CMK (cell line): ENCODE measurements at places on chromosomes 5 and 9.

GRCh38 chr5:138903130-138903775 is 28.1 kb upstream of the LRRTM2 start:
- no peak for DNase-seq

DNA sequence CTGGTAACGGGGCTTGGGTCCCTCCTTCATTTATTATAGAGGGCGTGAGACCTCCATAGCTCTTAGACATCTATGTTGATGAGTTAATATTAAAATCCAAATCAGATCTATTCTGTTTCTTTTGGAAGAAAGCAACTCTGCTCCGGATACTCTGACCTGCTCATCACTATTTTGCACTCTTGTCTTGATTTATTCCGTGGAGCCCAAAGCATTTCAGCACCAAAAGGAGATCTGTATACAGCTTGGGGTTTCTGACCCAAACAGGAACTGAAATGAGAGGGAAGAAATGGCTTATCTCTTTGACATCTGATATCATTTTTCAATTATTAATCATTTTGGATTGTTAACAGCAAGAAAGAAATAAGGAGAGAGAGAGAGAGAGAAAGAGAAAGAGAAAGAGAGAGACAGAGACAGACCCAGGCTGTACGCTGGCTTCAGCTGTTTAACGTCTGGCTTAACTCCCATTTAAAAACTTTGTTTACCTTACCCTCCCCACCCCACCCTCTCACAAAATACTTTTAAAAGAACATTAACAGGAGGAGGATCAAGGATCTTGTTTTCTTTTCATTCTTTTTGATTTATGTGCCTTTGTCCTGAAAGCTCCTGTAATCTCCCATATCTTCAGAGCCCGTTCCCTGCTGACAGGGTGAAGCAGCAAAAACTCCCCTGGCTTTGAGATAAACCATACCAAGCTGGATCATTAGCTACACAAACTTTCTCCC is 231.4 kb upstream of the TUT7 start:
- DNase-seq = no peak

GRCh38 chr5:130651440-130651839 is 513.6 kb downstream of the HINT1 start:
- no peak for DNase-seq

DNA sequence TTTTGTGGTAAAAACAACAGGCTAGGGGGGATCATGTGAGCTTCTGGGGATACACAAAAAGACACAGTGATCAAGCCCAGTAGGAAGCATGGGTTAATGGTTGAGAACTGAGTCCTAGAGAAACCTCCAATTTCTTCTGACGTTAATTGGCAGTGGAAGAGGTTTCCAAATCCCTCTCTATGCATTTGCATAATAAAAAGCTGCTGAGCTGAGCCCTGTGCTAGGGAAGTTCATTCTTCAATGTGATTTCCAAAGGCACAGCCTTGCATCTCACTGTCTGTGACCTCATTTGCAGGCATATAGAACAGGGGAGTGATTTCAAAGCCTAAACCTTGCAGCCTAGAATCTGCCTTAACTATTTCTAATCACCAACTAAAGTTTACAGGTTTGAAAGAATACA is 812 bp downstream of the DNAH5 start:
- DNase-seq = no peak

GRCh38 chr9:109381011-109381729 is 60.3 kb upstream of the EPB41L4B start:
- DNase-seq = no peak

GRCh38 chr5:125006011-125006685 is 259.7 kb upstream of the ZNF608 start:
- no peak for DNase-seq

DNA sequence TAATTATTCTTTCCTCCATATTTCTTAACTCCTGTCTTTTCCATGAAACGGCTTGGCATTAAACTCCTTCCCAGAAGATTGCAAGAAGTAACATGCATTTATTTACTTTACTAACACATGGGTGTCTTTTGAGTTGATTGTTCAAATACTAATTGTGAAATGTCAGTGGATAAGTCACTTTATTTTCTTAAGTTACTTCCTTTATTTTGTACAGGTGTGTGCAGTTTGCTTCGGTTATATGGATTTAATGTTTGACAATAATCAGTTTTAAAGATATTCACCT is 761 bp upstream of the SHOC1 start:
- no peak for DNase-seq

DNA sequence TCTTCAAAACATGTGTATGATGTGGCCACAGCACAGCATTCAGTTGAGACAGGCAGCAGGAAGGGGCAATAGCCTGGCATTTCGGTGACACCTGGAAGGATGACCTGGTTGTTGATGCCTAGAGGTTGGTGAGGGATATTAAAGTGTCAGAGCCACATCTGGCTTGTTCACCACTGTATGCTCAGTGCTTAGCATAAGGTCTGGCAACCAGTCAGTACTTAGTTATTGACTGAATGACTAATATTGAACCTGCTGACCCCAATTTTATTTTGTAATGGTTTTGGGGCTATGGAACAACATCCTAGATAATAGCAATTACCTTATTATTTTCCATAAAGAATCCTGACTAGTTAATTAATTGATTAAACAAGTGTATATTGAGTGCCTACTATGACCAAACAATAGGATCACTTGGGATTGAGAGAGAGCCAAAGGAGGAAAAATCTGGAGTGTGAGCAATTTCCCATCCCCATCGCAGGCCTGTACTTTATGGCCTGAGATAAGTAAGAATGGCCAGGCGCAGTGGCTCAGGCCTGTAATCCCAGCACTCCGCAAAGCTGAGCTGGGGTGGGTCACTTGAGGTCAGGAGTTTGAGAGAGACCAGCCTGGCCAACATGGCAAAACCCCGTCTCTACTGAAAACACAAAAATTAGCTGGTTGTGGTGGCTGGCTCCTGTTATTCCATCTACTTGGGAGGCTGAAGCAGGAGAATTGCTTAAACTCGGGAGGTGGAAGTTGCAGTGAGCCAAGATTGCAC is 85.4 kb upstream of the PLPP1 start:
- no peak for DNase-seq

DNA sequence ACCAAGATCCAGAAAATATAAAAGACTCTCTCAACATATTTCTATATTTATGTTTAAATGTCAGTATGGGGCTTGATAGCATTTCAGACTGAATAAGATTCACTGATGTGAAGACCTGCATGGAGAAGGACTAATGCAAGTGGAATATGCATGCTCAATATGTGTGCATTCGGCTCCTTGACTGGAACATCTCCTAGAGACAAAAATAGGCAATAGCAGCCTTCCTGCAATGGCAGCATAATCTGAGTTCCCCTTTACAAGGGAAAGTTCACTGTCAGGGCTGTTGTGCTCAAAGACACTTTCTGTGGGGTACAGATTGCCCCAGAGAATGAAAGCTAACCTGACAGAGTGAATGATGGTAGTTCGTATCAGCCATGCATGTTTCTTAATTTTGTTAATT is 42.4 kb downstream of the STARD4 start:
- no peak for DNase-seq

DNA sequence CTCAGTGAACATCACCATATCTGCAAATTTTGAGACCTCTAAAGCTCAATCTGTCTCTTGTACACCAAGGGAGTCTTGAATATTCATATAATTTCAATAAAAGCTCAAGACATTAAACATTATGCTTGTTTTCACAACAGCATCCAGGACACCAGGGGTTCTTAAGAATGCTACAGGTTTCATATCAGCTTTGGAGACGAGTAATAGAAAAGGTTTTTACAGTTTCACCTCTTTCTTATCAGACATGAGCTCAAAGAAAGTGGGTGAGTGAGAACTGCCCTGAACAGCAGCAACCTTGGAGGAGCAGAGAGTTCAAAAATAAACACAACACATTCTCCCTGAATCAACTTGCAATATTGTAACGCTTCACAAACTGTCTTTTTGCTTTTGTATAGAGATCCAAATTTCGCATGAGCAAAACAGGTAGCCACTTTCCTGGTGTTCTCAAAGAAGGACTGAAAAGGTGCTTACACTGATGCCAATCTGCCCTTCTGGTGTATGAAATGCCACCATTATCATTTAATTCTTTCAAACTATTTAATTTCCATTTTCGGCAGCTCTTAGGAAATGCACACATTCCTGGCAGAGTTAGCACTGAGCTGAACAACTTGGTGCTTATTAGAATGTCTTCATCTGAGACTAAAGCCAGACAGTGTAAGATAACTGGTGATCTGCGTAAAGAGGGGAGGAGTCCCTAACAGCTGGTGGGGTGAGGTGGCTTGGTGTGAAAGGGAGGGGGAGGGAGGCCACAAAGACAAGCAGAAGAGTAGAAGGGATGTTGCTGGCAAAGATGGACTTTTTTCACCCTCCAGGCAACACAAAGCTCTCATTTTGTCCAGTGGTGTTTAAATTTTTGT is 535.3 kb downstream of the PDE4D start:
- DNase-seq = no peak

- DNase-seq = no peak
Observed at GRCh38 chr9:37508834-37509206, 23.1 kb downstream of the POLR1E start.

DNA sequence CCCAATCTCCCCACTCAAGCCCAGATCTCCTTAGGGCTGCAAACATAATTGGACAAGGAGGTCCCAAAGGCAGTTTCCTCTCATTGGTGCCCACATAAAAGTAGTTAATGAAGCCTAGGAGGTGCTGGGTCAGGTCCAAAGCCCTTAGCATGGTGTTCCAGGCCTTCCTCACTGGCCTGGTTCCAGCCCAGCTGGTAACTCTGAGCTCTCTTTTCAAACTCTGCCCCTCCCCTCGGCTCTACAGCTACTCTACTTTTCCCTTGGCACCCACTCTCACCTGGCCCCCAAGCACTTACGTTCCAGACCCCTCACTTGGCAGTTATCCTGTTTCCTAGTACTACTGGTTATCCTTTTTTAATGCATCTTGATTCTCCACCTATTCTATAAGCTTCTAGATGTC is 9.9 kb downstream of the SEPTIN8 start:
- no peak for DNase-seq

DNA sequence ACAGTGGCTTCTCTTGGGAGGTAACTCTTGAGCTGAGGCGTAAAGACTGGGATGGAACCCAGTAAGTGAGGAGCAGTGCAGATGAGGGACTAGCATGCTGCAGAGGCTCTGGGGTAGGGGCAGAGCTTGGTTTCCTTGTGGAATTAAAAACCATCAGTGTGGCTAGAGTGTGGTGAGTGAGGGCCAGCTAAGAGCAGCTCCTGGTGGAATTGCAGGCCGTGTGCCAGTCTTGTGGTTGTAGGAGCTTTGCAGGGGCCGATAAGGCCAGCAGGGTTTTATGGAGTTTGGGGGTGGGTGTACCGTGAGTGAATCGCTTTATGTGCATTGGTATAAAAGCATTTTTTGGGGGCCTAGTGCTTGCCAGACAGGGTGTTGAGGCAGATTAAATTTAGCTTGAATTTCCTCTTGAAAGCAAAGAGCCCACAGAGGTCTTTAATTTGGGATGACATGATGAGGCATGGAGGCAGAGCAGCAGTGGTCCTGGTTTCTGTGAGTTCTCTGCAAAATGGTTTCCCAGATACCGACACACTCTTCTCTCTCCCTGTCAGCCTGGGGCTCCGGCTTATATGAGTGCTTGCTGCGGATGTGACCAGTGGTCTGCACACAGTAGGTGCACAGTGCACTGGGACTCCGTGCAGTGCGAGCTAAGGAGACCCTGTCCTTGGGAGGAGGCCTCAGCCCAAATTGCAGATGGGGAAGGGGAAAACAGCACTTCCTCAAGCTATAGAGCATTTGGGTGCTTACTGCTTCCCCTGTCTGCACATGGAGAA is 176.4 kb upstream of the PITX1 start:
- DNase-seq = no peak

DNA sequence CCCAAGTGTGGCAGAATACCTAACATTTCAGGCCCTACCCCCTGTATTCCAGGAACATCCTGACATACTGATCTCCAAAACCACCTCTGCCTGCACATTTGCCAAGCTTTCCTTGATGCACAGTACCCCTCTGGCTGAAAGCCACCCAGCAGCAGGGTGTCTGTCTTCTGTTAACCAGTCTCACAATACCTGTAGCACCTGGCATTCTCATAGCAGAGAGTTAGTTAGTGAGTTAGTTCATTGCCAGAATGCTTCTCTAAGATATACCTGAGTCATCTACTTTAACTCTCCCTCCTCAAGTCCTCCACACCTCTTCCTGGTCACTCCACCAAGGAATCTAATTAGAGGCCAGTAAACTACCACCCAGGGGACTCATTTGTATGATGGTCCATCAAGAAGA is 46.1 kb upstream of the IL7R start:
- DNase-seq = no peak

GRCh38 chr9:96513622-96514021 is 63.7 kb downstream of the HABP4 start:
- DNase-seq = no peak

GRCh38 chr5:128192368-128192767 is 108.8 kb downstream of the SLC12A2 start:
- no peak for DNase-seq

DNA sequence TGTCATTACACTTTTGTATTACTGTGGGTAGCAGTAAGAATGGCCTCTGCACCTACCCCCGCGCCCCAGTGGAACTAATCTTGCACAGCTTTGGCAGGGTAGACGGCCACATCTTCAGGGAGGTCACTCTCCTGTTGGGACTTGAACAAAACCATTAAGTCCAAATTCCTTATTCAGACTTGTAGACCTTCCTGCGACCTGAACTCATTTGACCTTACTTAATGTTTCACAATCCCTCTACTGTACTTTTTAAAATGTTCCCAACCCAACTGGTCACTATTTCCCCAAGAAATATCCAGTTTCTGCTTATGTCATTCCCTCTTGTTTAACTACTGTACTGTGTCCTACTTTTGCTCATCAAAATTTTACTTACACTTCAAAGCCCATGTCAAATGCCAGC is 5.3 kb upstream of the FAM120AOS start:
- DNase-seq = no peak

- peak; percentile 50 for DNase-seq
Observed at GRCh38 chr5:137888863-137889759, at the start of gene PKD2L2. TSS of gene PKD2L2 (plus strand) at chr5:137889457. CDS start at chr5:137889492, 35 bp downstream.

DNA sequence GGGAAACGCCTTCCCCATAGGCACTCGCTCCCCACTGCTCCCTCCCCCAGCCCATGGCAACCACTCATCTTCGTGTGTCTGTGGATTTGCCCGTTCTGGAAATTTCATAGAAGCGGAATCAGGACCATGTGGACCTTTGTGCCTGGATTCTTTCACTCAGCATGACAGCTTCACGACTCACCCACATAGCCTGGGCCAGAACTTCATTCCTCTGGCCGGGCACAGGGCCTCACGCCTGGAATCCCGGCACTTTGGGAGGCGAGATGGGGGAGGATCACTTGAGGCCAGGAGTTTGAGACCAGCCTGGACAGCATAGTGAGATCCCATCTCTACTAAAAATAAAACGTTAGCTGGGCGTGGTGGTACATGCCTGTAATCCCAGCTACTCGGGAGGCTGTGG is 12.1 kb upstream of the DIPK1B start:
- DNase-seq = no peak

DNA sequence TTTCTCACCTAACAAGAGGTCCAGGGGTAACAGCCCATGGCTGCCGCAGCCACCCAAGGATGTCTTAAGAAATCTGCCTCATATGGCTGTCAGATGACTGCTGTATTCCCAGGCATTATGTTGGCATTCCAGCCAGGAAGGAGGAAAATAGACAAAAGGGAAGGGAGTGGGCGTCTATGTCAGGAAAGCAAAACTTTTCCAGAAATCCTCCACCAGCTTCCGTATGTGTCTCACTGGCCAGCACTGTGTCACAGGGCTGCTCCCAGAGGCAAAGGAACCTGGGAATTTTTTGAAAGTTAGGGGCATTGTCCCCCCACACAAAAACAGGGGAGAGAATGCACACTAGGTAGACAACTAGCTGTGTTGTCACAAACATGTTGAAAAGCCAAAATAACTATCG is 7.3 kb downstream of the BHMT2 start:
- no peak for DNase-seq
